ENCODE measurements at places on chromosomes 16 and 17. TPM values are rescaled to one million over a fixed set of nuclear protein-coding genes. Genes with fewer than 3 reads are reported as not detected.

DNA sequence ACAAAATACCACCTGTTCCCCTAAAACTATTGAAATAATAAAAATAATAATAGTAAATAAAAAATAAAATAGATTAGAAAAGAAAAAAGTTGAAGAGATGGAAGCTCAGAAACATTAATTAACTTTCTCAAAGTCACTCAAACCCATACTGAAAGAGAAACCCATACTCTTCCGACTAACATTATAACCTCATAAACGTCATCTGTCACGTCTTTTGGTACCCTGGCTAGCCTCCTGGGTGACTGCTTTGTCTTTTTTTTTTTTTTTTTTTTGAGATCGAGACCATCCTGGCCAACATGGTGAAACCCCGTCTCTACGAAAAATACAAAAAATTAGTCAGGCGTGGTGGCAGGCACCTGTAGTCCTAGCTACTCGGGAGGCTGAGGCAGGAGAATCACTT, 7.6 kb downstream of the SLFN12L start:
- no peak for DNase-seq

DNA sequence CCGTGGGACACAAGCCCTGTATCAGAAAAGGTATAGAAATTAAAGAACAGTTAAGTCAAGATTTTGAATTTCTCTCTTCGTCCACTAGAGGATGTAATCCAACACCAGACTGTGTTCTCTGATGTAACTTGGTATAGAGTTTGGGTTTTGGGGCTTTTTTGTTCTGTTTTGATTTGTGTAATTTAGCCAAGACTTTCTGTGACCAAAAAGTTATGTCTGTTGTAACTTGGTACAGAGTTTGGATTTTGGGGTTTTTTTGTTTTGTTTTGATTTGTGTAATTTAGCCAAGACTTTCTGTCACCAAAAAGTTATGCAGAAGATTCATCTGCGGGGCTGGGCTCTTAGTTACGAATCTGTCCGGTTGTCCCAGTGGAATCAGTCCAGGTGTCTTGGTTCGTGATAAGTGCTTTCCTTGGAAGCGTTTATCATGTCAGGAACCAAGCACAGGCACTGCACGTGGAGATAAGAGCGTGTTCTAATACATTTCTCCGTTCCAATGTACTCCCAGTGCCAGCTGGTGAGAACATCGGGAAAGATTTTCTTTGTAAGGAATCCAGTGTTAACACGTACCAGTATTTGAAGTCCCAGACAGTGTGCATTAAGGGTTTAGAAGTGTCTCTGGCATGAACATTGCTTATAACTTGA, 44.1 kb upstream of the SEC14L1 start:
- peak; percentile 48 for DNase-seq

DNA sequence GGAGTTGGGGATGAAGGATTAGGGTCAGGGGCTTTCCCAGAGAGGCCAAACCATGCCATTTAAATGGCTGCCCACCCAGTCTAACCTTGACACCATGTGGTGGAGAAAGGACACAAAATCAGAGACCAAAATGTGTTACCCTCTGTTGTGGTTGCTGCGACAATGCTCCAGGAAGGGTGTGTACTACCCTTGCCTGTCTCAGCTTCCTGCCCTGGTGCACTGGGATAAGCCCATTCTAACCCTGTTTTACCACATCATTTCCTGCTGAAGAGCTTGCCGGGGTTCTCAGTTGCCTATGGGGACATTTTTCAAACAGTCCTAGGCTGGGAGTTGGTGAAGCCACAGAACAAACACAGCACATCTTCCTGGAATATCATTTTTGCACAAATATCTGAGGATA, 4.9 kb downstream of the OR4D1 start:
- no peak for DNase-seq

GRCh38 chr17:59028328-59028727, 78.4 kb downstream of the TRIM37 start:
- no peak for DNase-seq

GRCh38 chr16:2465653-2466415, 5.3 kb upstream of the NTN3 start:
- DNase-seq = peak; percentile 13

GRCh38 chr16:8661703-8662102, 12.7 kb upstream of the ABAT start:
- no peak for DNase-seq

DNA sequence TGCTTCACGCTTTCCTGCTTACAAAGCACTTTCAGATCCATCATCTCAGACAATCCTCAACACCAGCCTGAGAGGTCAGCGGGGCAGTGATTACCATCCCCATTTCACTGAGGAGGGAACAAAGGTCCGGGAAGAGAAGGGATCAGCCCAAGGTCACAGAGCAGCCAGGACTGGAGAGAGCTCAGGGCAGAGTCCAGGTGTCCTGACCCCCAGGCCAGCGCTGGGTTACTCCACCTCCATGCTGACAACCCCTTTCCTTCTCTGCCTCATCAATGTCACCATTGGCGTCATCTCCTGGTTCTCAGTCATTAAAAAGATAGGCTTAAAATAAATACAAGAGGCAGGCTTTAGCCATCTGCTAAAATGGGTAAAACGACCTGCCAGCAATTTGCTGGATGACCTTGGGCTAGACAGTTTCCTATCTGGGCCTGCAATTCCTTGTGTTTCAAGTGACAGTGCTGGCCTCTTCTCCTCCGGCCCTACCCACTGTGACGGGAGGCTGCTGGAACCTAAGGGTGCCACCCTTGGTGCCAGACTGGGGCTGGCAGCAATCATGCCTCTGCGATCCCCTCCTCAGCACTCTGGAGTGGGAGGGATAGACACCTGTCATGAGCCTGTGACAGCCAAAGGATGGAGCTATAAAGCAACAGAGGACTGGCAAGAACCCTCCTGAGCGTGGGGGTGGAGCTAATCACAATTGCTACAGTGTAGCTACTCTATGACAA, 79.5 kb upstream of the CCL1 start:
- DNase-seq = no peak

DNA sequence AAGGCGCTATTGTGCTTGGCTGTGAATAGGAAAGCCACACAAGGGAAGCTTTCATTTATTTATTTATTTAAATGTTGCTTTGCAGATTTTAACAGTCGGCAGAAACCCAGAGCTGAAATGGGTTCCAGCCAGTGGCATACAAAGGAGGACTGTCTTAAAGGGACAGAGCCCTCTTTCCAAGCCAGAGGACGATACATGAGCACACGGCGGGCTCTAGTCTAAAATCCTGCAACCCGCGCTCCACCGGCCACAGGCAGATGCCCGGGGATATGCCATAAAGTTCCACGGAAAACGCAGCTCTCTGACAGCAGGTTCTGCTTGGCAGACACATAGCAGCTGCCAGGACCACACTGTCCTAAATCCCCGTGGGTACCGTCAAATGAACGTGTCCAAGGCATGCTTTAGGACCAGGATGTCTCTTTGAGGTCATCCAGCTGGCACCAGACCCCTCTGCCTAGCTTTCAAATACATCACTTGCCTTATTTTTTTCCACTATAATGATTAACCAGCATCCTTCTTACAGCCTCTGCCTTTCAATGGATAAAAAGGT, 64.6 kb downstream of the CYTH1 start:
- DNase-seq = peak; percentile 45

GRCh38 chr17:37361543-37361942, 14.2 kb upstream of the C17orf78 start:
- DNase-seq = no peak

GRCh38 chr16:1027501-1027815, 45.1 kb upstream of the SSTR5 start:
- DNase-seq = no peak

- DNase-seq = peak; percentile 55
Observed at GRCh38 chr16:2881783-2882649, 999 bp upstream of the FLYWCH2 start.

GRCh38 chr16:11494433-11494832, 92.3 kb downstream of the LITAF start:
- DNase-seq = no peak

The AP1G1 gene
- 54.3 TPM for total RNA-seq

The ABCC11 gene
- total RNA-seq = 5.2 TPM

The FOXN1 gene
- not detected for total RNA-seq

The IL34 gene
- total RNA-seq = 2.9 TPM

The CLEC10A gene
- total RNA-seq = 2.3 TPM

The PIEZO1 gene
- total RNA-seq = 62.0 TPM

The RNF222 gene
- not detected for total RNA-seq

The FAM171A2 gene
- total RNA-seq = 8.5 TPM

The TMEM98 gene
- total RNA-seq = 112 TPM

The NOS2 gene
- 0.36 TPM for total RNA-seq

The NUPR1 gene
- 129 TPM for total RNA-seq

The SPAG9 gene
- total RNA-seq = 101 TPM

The CLEC18A gene
- total RNA-seq = 0.40 TPM

The TBC1D3B gene
- total RNA-seq = 6.0 TPM

Measured in ovary (tissue), 10 donors.